Prostate gland (tissue), 2 donors: ENCODE measurements at places on chromosomes 2 and 18. TPM values are rescaled to one million over a fixed set of nuclear protein-coding genes. Genes with fewer than 3 reads are reported as not detected.

- no peak overlapping the region for H3K27ac ChIP-seq
- no peak overlapping the region for H3K4me3 ChIP-seq
- no peak for DNase-seq
- no peaks in the 10 kb centered on the region for H3K36me3 ChIP-seq
- H3K27me3 ChIP-seq, result no peaks in the 10 kb centered on the region
Observed at GRCh38 chr2:122263746-122264145, 508.3 kb downstream of the TSN start.

DNA sequence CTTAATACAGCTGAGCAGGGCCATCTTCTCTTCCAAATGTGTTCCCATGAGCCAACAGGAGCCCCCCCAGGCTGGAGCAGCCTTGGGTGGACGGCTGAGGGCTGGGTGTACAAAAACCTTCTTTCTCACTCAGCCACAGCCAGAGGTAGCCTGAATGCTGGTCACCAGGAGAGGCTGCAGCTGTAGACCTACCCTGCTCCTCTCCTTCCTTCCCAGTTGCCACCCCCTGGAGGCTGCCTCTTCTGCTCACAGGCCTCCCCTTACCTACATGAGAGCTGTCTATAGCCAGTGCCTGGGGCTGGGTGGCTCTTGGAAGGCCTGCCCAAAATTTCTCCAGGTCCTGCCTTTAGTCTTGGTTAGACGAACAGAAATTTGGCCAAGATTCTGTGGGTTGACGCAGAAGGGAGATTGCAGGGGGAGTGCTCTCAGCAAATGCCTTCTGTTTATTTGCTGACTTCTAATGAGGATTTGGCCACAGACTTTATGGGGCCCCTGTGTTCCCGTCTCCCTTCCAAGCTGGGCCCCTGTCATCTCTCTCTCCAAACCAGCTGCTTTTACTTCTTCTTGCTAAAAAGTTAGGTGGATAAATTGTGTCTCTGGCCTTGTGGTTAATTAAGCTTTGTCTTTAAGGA lies 18.3 kb downstream of the CELF4 start:
- no peak overlapping the region for H3K4me3 ChIP-seq
- H3K27me3 ChIP-seq, result no peaks in the 10 kb centered on the region
- DNase-seq, result no peak
- no peaks in the 10 kb centered on the region for H3K36me3 ChIP-seq
- no peak overlapping the region for H3K27ac ChIP-seq

- no peak for DNase-seq
- peaks cover 2% of the 10 kb centered on the region for H3K4me1 ChIP-seq
- no peaks in the 10 kb centered on the region for H3K27me3 ChIP-seq
- no peaks in the 10 kb centered on the region for H3K36me3 ChIP-seq
Observed at GRCh38 chr2:152100961-152101360, 2.1 kb upstream of the CACNB4 start.

GRCh38 chr18:69981948-69982347 lies 34.3 kb upstream of the CD226 start:
- H3K36me3 ChIP-seq, result no peaks in the 10 kb centered on the region
- H3K27me3 ChIP-seq, result no peaks in the 10 kb centered on the region
- no peak overlapping the region for H3K4me3 ChIP-seq
- DNase-seq, result no peak

DNA sequence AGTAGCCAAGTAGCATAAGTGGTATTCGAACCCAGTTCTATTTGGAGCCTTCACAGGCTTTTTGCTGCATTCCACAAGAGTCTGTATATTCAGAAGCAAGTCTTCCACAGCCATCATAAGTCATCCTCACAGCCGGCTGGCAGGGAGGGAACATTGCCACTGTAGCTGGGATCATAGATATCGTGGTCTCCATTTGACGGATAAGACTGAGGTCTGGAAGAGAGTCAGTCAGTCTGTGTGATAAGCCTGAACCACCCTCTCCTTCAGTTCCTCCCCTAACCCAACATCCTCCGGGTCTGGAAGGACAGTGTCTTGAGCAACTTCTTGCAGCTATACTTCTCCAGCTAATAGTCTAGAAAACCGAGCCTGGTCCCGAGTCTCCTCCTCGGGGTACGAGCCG lies 17.0 kb upstream of the C1QL2 start:
- DNase-seq, result no peak
- H3K4me1 ChIP-seq, result no peaks in the 10 kb centered on the region
- no peaks in the 10 kb centered on the region for H3K36me3 ChIP-seq

DNA sequence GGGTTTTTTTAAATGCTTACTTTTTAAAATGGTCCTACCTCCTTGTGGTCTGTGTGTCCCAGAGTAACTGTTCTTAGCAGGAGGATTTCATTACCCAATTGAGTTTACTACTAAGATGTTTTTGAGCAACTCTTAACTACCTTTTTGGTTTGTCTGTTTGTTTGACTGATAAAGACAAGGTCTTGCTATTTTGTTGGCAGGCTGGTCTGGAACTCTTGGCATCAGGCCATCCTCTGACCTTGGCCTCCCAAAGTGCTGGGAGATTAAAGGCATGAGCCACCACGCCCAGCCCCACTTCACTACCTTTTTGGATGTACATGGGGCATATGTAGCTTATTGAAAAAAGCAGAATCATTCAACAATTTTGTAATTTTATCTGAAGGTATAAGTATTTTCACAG lies 14.9 kb downstream of the MRPS9 start:
- H3K4me1 ChIP-seq, result no peaks in the 10 kb centered on the region
- no peaks in the 10 kb centered on the region for H3K36me3 ChIP-seq
- no peak overlapping the region for H3K27ac ChIP-seq
- no peak overlapping the region for H3K4me3 ChIP-seq

DNA sequence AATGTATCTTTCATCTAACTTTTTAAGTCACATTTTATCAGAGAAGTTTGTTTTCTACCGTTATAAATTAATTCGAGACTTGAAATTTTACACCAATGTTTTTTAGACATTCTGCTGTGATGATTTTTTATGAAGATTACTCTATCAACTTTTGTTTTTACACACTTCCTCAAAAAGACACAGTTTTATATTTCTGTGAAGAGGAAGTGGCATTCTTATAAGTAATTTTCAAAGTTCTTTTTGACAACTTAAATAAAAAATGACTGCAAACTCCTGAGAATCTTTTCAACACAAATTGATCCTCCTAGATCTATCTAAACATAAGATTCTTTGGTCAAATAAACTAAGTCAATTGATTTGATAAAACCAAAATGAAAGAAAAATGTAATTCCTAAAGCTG lies 13.7 kb downstream of the ANKRD44 start:
- no peak for DNase-seq
- no peak overlapping the region for H3K4me3 ChIP-seq
- no peak overlapping the region for H3K27ac ChIP-seq
- no peaks in the 10 kb centered on the region for H3K36me3 ChIP-seq
- no peaks in the 10 kb centered on the region for H3K27me3 ChIP-seq

DNA sequence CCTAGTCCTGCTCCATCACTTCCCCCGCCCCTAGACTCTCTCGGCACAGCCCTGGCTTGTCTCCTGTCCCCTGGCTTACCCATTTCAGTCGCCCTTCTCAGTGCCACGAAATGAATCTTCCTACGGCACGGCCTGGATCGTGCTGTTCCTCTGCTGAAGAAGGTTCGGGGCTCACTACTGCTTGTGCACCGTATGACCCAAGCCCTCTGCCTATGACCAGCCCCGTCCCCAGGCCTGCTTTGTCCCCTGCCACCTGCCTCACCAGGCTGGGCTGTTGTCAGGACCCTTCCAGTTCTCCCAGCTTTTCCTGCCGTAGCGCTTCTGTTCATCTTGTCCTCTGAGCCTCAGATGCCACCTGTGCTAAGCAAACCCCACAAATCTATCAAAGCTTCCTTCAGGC lies 13.9 kb downstream of the CHMP1B start:
- H3K4me3 ChIP-seq, result no peak overlapping the region
- no peak overlapping the region for H3K27ac ChIP-seq
- no peak for DNase-seq
- H3K27me3 ChIP-seq, result no peaks in the 10 kb centered on the region

PROM2 gene
- 80.1 TPM for total RNA-seq

COL5A2 gene
- total RNA-seq, result 17.6 TPM

TXNDC2 gene
- total RNA-seq, result not detected

PLCL1 gene
- total RNA-seq, result 6.7 TPM

CYP26B1 gene
- 0.91 TPM for total RNA-seq
